ENCODE measurements at places on chromosomes 2 and 18. TPM values are rescaled to one million over a fixed set of nuclear protein-coding genes. Genes with fewer than 3 reads are reported as not detected.

DNA sequence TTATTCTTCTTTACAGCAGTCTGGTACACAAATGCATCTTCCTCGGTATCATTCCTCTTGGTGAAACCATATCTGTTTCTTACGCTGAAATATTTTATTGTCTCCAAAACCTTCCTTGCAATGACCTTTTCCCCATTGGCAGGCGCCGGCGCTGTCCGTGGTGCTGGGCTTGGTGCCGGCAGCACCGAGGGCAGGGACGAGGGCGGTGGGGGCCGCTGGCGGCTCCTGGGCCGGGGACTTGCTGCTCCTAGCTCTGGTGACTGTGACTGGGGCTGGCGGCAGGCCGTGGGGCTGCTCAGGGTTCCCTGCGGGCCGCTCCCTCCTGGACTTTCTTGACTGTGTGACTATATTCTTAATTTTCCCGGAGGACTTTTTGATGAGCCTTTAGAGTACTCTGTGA, 72.5 kb downstream of the GPR39 start:
- DNase-seq, result no peak

DNA sequence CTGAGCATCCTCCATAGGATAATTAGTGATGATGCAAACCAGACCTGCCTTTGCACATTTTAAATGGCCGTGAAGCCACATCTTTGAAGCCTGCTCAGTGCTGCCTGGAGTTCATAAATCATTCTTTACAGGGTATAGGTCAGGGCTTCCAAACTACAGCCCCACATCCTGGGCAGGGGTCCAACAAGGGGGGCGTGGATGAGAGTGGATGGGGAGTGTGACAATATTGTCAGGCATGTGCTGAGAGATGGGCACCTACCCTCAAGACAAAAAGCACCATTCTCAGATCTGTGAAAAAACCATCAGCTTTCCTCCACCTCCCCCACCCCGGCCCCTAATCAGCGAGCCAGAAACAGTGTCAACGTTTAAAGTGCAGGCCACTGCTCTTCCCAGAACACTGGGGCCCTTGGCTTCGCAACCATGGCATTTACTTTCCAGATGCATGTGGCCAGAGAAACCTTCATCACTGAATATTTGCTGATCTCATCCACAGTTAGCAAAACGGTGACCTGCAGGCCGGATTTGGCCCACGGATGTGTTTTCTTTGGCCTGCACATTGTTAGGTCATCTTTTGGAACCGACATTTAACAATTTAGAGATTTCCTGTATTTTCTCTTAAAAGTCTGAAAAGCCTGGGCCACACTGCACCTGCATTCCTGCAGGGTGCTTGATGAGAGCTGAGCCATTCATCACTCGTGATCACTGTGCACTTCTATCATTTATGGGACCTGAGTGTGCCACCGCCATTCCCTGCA, 130.7 kb downstream of the ANKRD44 start:
- no peak for DNase-seq

DNA sequence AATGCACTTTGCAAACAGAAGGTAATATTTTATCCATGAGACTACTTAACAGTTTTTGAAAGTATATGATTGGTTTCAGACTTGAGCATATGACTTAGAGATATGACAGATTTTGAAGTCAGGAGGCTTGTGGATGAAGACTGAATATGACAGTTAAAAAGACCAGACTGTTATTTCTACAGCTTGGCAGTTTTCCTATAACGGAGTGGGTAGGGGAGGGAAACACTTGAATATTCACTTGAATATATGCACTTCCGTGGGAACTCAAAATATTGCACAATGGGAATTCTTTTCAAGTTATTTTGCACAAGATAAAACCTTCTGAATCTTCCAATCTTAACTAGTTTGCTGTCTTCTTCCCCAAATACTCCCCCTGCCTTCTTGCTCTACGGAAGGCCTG, 64.6 kb upstream of the ACKR3 start:
- no peak for DNase-seq

DNA sequence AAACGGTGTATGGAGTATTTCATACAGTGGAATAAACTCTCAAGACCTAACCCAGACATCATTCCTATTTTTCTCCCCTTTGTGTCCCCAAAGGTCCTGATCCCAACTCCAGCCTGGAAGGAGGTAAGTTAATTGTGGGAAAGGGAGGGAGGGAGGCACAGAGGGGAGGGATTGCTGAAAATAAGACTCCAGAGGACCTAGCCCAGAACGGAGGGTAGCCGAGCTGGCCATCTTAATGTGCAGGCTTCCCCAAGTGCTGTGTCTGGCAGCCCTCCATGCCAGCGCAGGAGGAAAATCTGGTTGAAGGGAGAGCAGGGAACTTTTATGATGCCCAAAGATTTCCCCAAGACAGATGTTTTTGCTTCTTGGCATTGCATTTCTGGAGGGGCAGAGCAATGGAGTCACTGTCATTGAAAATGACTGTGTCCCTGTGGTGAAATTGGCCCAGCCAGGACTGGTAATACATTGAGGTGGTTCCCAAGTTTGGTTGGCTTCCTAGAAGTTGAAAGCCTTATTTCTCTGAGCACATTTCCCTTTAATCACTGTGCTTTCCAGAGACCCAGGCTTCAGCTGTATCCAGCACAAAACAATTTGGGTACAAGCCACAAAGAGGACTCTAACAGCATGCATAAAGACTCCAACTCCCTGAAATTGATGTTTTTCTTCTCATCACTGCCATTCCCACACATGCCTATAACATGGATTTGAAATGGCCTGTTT, 202.7 kb downstream of the AGPS start:
- no peak for DNase-seq

GRCh38 chr2:74259191-74259590, 60.8 kb downstream of the MTHFD2 start:
- DNase-seq, result no peak

DNA sequence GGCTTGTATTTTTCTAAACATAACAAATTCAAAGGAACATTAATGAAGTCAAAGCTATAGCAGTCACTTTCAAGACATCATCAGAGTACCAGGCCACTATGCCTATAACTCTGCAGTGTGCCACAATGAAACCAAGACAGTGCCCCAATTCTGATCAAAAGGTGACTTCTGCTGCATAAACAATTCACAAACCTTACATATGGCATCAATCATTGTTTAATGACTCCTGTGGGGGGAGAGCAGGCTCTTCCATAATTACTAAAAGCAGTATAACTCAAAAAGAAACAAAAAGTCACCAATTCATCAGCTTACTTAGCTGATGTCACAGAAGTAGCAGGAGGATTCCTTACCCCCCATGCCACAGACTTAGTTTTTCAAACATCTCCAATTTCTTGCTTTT, 15.5 kb downstream of the LPIN2 start:
- DNase-seq, result no peak

- peak; percentile 61 for DNase-seq
These were observed 244.3 kb downstream of the FAM210A start for GRCh38 chr18:13481820-13482617.

DNA sequence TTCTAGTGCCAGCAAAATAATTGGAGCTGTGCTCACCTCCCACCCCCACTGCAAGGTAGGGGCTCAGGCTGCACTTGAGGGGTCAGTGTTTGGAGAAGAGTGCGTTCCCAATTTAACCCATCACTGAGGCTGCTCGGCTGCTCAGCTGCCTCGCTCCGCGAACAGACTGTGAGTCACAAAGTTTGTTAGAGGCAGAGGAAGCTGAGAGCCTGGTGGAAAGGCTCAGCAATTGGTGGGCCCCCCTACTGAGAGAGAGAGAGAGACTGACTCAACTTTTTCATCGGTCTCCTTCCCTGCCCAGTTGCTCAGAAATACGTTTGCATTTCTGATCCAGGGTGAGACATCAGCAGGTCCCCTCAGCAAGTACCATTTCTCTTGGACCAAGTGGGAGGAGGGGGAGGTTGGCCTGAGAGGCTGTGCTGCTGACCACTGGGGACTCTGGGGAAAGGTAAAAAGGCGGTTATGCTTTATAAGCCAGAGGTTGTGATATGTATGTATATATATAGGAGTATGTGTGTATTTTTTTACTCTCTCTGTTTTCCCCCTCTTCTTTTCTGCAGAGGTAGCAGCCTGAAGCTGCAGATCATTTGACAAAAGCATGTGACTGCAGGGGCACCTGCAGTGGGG, 1.5 kb downstream of the EFR3B start:
- no peak for DNase-seq

DNA sequence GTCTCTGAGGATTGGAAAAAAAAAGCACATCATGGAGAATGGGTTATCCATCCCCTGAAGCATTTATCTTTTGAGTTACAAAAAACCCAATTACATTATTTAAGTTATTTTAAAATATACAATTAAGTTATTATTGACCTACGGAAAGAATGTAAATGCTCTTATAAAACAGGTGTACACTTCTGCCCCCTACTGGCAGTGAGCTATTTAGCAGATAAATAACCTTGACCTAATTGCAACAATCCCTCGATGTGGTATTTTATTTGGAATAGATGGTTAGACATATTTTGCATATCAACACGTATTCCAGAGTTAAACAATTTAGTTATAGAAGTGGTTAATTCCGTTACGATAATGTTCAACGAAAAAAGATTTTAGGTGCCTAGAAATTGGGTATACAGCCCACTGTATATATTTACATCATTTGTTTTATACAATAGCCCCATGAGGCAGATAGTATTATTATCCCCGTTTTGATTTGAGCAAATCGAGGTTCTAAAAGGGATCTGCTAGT, 9.1 kb upstream of the DAW1 start:
- peak; percentile 42 for DNase-seq

DNA sequence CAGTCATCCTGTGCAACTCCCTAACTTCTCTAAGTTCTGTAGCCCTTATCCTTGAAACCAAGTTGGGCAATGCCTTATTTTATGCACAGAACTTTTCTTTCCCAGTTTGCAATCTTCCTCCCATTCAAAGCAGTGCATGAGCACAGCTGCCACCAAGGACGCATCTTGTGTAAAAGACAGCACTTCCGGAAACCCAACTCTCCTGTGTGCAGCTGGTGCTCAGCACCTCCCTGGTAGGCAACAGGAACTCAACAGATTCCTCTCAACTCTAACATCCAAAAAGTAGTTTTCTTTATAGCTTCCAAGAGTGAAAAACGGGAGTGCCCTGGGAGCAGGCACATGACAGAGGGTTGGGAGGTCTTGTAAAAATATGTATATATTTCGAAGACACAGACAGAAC, 2.2 kb downstream of the TMEM18 start:
- no peak for DNase-seq

- no peak for DNase-seq
These were observed 61.7 kb downstream of the MAP4K4 start for GRCh38 chr2:101759162-101759561.

- no peak for DNase-seq
These were observed 6.8 kb downstream of the CYB5A start for GRCh38 chr18:74284980-74285355.

DNA sequence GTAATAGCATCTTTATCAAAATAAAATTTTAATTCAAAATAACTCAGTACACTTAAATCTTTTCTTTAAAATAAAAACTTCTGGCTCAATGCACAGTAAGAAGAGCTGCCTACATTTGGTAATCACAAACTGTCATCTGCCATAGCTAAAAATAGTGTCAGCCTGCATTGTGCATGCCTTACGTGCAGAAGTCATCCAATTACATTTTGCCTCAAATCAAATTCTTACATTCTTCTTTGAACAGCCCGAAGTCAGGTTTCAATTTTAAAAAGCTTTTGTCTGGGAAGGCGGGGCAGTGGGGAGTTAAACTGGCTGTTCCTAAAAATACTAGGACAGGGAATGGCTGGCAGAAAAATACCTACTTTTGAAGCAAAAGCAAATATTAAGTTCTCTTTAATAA, 51.1 kb downstream of the RTN4 start:
- DNase-seq, result no peak

- no peak for DNase-seq
These were observed 34.3 kb downstream of the FMNL2 start for GRCh38 chr2:152369176-152369860.

- DNase-seq, result no peak
These were observed 21.1 kb downstream of the PER2 start for GRCh38 chr2:238267341-238267710.

- DNase-seq, result no peak
These were observed 124.8 kb upstream of the SIX2 start for GRCh38 chr2:45134014-45134413.

DNA sequence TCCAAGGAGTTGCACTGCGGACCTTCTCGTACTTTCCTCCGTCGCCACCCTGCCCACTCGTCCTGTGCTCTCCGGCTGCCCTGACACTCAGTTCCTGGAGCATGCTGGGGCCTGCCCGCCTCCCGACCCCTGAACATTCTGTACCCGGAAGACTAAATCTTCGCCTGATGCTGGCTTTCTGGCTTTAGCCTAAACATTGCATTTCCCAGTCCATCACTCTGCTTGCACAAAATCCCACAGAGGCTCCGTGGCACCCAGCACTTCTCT, 550 bp upstream of the SFXN5 start:
- no peak for DNase-seq

DNA sequence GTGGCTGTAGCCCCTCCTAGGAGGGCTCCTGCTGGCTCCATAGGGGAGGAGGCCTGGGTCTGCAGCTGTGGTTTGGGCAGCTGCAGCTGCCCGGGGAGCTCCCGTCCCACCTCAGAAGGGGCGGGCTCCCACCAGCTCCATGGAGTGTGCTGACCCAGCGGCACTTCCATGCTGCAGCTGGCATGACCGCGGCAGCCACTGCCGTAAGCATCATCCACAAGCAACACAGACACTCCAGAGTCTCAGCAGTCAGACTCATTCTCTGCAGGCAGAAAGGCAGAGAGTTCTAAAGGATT, 660.1 kb upstream of the RAB6C start:
- DNase-seq, result no peak

DNA sequence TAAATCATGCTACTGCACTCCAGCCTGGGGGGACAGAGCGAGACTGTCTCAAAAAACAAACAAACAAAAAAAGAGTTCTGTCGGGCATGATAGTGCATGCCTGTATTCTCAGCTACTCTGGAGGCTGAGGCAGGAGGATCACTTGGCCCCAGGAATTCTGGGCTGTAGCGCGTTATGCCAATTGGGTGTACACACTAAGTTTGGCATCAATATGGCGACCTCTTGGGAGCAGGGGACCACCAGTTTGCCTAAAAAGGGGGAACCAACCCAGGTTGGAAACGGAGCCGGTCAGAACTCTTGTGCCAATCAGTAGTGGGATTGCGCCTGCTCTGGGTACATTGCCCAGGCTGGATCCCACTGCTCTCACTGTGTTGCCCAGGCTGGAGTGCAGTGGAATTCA, 49.7 kb downstream of the SDC1 start:
- DNase-seq, result no peak

GRCh38 chr2:31004257-31004656, 134.0 kb downstream of the GALNT14 start:
- DNase-seq, result no peak

The DSG4 gene
- not detected for total RNA-seq

The TMEM150A gene
- total RNA-seq, result 23.1 TPM

The RBMS1 gene
- total RNA-seq, result 42.2 TPM

The ELOA2 gene
- not detected for total RNA-seq

The MYO1B gene
- total RNA-seq, result 0.67 TPM

The VWA3B gene
- not detected for total RNA-seq

The LIMS4 gene
- total RNA-seq, result 0.47 TPM
